ENCODE measurements at places on chromosomes 3 and 15.

DNA sequence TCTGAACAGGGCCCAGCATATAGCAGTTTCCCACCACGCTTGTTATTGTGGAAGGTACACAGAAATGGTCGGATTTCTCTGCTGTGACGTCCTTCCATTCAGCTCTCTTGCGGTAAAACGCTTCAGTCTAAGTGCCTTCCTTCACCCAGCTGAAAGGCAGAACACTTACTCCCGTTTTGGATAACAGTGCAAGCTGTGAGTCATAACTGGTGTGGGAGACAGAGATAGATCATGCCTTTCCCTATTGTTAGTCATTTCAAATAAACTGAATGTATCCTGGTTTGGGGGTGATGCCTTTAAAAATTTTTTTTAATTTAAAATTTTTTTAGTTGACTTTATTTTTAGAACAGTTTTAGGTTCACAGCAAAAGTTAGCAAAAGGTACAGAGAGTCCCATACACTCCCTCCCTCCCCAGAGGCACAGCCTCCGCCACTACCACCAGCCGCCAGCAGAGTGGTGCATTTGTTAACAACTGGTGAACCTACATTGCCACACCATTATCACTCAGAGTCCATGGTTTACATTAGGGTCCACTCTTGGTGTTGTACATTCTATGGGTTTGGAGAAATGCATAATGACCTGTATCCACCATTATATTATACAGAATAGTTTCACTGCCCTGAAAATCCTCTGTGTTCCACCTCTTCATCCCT is 94.9 kb upstream of the NSMCE3 start:
- H3K4me1 ChIP-seq = no peaks in the 10 kb centered on the region
- no peaks in the 10 kb centered on the region for H3K36me3 ChIP-seq
- no peak overlapping the region for H3K27ac ChIP-seq
- H3K27me3 ChIP-seq = peaks cover 4% of the 10 kb centered on the region
- H3K4me3 ChIP-seq = no peak overlapping the region

DNA sequence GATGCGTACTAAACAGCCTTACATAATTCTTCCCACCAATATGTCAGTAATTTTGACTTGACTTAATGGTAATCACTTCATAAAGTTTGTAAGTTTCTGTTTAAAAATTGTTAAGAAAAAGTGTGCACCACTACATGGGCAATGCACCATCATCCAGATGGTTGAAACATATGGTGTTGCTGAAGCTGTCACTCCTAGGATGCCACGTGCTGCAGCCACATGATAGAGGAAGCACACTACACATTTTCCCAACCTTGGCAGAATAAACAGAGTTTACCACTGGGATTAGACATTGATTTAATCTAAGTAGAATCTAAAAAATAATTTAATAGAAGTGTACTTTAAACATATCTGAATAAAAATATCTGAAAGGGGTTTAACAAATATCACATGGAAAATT is 1209.9 kb downstream of the NSUN3 start:
- H3K27me3 ChIP-seq = no peaks in the 10 kb centered on the region
- no peaks in the 10 kb centered on the region for H3K4me1 ChIP-seq
- H3K36me3 ChIP-seq = no peaks in the 10 kb centered on the region
- no peak for DNase-seq
- no peak overlapping the region for H3K4me3 ChIP-seq

DNA sequence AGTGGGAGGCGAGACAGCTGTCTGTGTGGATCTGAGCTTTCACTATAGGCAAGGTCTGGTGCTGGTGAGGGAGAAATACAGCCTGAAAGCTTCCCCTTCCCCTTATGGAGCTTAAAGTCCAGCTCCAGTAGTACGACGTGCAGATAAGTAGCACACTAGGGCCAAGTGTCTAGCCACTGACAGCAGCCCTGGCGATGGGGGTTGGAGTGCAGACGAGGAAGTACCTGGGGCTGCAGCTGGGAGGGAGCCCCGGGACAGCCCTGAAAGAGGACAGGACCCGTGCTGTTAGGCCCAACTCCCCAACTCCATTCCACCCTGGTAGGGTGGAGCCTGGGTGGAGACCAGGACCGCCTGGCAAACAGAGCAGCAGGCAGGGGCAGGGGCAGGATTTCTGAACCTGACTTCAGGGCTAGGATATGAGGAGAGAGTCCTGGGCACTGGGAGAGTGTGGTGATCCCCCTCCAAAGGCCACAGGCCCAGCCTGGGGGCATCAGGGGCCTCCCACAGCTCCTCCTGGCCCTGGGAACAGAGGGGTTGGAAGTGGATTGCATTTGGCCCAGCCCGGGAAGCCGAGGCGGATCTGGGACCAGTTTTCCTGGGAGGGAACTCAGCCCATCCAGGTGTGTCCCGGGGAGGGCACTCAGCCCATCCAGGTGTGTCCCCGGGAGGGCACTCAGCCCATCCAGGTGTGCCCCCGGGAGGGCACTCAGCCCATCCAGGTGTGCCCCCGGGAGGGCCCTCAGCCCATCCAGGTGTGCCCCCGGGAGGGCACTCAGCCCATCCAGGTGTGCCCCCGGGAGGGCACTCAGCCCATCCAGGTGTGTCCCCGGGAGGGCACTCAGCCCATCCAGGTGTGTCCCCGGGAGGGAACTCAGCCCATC is 42.8 kb downstream of the BDH1 start:
- no peaks in the 10 kb centered on the region for H3K27me3 ChIP-seq
- DNase-seq = no peak
- no peak overlapping the region for H3K4me3 ChIP-seq
- no peak overlapping the region for H3K27ac ChIP-seq
- peaks cover 34% of the 10 kb centered on the region for H3K36me3 ChIP-seq

DNA sequence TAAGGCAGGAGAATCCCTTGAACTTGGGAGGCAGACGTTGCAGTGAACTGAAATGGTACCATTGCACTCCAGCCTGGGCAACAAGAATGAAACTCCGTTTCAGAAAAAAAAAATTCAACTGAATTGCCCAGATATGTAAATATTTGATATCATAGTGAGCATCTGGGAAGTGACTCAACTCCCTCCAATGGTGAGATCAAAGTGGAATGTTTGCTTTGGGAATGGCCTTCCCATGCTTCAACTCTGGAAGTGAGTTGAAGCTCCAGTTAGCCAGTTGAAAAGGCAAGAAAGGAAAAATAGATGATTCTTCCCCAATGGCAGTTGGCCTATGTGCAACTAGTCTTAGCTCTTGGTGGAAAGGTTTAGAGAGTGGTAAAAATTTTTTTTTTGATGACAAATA is 131.6 kb upstream of the CMC1 start:
- no peaks in the 10 kb centered on the region for H3K36me3 ChIP-seq
- DNase-seq = no peak
- no peak overlapping the region for H3K4me3 ChIP-seq
- no peaks in the 10 kb centered on the region for H3K4me1 ChIP-seq
- no peak overlapping the region for H3K27ac ChIP-seq
- no peaks in the 10 kb centered on the region for H3K27me3 ChIP-seq

- no peak overlapping the region for H3K4me3 ChIP-seq
- no peak overlapping the region for H3K27ac ChIP-seq
- H3K36me3 ChIP-seq = no peaks in the 10 kb centered on the region
- H3K4me1 ChIP-seq = no peaks in the 10 kb centered on the region
Measured at GRCh38 chr3:123432832-123433523, 15.9 kb downstream of the ADCY5 start.

- H3K36me3 ChIP-seq = no peaks in the 10 kb centered on the region
- no peak overlapping the region for H3K4me3 ChIP-seq
- peak; percentile 79 for DNase-seq
Measured at GRCh38 chr3:124688581-124689454, 41.4 kb upstream of the UMPS start.
